ENCODE measurements at places on chromosomes 7 and 10.

DNA sequence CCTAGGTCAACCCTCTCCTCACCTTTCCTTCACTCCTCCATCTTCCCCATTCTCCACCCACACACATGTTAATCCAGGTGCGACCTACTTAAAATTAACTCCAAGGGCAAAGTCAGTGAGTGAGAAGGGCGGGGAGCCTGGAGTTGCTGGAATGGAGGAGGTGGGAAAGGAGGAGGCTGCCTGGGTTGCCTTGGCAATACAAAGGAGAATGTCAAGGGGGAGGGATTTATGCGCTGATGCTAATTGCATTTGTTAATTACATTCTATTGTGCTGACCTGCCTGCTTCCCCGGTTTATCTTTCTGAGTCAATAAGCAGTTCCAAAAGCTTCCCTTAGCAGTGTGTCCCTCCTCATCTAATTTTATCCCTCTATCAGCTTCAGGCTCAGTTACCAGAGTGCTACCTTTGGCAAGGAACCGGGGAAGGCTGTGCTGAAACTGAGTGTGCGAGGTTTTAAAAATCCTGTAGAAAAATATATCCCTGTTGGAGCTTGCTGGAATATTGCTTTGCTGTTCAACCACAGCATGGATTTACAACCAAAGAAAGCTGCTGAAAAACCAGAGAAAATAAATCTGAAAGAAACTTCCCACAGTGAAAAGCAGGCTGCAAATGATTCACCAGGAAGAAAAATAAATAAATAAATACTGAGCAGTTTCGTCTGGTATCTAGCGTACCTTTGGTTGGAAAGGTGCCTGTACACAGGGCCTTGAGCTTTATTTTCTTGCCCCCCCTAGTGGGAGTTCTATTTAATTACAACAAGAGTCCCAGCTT lies 113.2 kb upstream of the DGKB start:
- peak; percentile 86 for DNase-seq

- DNase-seq, result no peak
These were observed 11.5 kb downstream of the GTF2IRD1 start for GRCh38 chr7:74464931-74465886.

DNA sequence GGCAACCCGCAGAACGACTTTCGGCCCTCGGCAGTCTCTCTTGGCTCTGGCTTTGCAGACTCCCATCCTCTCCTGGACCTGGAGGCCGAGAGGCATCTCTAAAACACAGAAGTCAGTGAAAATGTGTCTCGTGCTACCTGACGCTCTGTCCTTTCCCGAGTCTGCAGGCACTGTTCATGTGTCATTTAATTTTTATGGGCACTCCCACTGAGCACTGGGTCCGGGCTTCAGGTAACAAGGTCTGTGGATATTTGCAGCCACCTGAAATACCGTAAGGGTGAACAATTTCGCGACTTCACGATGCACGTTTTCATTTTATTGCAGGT lies 96.8 kb downstream of the GLRX3 start:
- DNase-seq, result no peak

GRCh38 chr10:103259989-103260388 lies 14.3 kb downstream of the RPEL1 start:
- DNase-seq, result no peak

DNA sequence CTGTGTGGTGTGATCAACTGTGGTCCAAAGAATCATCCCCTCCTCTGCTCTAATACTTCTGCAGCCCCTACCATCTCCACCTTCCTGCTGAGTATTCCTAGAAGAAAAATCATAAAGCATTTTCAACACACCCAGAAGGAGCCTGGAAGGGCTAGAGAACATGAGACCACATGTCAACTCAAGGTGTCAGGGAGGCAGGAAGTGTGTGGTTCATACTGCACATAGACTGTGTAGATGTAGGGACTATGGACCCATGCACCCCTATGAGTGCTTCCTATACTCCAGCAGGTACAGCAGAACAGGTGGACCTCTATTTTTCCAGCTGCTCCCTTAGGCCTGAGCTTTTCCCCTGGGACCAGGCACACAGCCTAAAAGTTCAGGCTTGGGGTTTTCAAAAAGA lies 2.6 kb upstream of the ZNF746 start:
- DNase-seq, result no peak

DNA sequence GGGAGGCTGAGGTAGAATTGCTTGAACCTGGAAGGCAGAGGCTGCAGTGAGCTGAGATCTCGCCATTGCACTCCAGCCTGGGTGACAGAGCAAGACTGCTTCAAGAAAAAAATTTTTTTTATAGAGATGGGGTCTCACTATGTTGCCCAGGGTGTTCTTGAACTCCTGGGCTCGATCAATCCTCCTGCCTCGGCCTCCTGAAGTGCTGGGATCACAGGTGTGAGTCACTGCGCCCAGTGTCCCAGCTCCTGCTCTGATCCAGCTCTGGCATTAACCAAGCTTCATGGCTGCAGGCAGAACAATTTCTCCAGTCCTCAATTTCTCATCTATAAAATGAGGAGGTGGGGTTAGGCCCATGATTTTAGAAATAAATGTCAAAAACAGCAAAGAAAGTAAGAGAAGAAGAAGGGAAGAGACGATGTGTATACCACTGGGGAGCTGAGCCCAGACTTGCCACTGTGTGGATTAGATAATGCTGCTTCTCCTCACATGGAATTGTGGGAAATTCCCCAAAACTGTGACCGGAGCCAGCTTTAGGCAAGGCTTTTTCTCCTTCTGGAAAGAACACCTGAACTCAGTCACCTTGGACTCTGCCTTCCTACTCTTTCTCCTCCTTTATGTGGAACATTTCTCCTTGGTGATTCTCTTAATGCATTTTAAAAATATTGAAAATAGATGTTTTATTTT lies 25.5 kb downstream of the IL15RA start:
- DNase-seq, result no peak

- peak; percentile 29 for DNase-seq
These were observed 642 bp downstream of the STK32C start for GRCh38 chr10:132306864-132307751.

DNA sequence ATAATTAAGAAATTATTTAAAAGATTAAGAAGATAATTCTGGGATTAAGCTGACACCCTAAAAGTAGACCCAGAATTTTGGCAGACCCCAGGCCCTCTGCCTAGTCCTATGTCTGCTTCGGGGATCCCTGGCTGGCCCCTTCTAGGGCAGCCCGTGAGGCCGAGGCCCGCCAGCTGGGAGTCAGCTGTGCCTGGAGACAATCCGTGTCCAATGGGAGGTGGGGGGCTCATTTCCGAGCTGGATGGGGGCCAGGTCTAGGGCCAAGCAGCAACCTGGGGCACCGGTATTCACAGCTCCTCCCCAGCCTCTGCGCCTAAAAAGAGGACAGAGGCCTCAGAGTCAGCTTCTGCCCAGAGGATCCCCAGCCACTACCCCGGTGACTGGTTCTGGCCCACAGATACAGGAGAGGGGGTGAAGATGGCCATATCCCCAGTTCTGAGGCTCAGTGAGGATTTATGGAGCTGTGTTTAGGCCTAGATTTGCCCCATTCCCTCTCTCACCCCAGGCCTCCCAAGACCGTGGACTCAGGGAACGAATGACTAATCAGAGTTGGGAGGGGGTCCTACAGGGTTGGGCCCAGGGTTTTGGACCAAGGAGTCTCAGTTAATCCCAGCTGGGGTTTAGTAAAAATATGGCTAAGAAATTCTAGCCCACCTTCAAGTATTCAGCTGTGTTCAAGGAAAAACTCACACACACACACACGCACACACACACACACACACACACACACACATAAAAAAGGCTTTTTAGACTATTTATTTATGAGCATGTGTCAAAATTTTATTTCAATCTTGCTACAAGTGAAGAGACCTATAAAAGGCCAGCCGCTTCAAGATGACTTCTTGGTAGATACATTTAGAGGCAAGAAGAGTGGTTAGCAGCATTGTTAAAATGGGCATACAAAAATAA lies 37.4 kb upstream of the LBX1 start:
- no peak for DNase-seq

- no peak for DNase-seq
These were observed 4.6 kb downstream of the MARVELD1 start for GRCh38 chr10:97718178-97718577.

GRCh38 chr7:92798517-92799249 lies 37.7 kb downstream of the CDK6 start:
- no peak for DNase-seq

- DNase-seq, result no peak
These were observed 57.1 kb downstream of the SYPL1 start for GRCh38 chr7:106054971-106055532.

GRCh38 chr7:6546498-6547251 lies 4.6 kb downstream of the GRID2IP start:
- no peak for DNase-seq

DNA sequence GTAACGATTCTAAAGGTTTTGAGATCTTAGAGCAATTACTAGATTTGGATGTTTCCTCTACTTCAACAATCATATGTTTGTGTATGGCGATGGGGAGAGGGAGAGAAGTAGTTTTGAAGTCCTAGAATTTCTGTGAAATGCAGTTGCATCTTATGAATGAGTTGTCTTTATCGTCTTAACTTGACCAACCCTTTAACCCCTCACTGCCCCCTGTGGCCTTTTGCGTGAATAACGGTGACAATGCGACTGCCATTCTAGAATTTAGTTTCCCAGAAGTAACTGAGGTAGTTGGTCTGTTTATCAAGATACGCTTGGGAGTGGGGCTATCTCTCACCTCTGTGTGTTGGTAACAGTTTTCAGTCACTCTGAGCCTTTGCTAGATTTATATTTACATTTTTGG lies 204.6 kb downstream of the HDAC9 start:
- no peak for DNase-seq

All from cardiac fibroblast (primary cell).